ENCODE measurements at places on chromosomes 16 and 17. TPM values are rescaled to one million over a fixed set of nuclear protein-coding genes. Genes with fewer than 3 reads are reported as not detected.

Gene KIF18B
- 12.0 TPM for total RNA-seq

Gene HBQ1
- not detected for total RNA-seq

Gene ZNF267
- total RNA-seq: 53.1 TPM

Gene TPSG1
- total RNA-seq: not detected

Gene TEKT1
- total RNA-seq: not detected

Gene IRX5
- total RNA-seq: 0.93 TPM

Gene CHST5
- total RNA-seq: not detected

Gene CTRL
- total RNA-seq: 0.57 TPM

Gene EFCAB13
- 7.0 TPM for total RNA-seq

Gene C17orf50
- total RNA-seq: not detected

Gene PRAC1
- not detected for total RNA-seq

Gene NAGS
- total RNA-seq: 4.3 TPM

Gene RASL10B
- 0.13 TPM for total RNA-seq

Gene MFSD6L
- total RNA-seq: not detected

Gene SDK2
- total RNA-seq: not detected

Gene SLC35G6
- not detected for total RNA-seq

Gene PRSS36
- total RNA-seq: 0.14 TPM

Gene SEPTIN1
- total RNA-seq: 0.50 TPM

Gene HOXB8
- 2.9 TPM for total RNA-seq

Gene BRIP1
- 20.7 TPM for total RNA-seq

Gene ZG16B
- not detected for total RNA-seq

Gene CHD9NB
- total RNA-seq: 1.5 TPM

Gene MYH13
- not detected for total RNA-seq

Gene HBA1
- total RNA-seq: not detected

Gene FOXL1
- total RNA-seq: 4.2 TPM

Gene PRDM7
- not detected for total RNA-seq

Gene SSH2
- 67.2 TPM for total RNA-seq

Gene MYH8
- not detected for total RNA-seq

Gene CSHL1
- not detected for total RNA-seq

Gene CIBAR2
- not detected for total RNA-seq
